ENCODE measurements at places on chromosomes 12 and 14.

GRCh38 chr12:110277530-110278254 lies 3.4 kb upstream of the ATP2A2 start:
- DNase-seq: no peak

DNA sequence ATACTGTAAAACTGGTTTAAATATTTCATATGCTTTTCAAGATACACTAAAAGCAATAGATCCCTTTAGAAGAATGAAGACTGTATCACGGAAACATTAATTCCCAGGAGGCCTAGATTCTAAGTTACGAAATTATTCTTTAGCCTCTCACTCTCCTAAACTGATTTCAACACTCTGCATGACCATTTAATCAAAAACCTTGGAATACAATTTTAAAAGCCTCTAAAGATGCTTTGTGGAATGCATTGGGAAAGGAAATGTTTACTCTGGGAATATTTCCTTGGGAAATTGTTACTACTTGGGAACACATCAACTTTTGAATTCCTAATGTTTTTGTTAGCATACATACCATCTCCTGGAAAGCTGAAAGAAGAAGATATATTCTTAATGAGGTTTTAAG lies 255.7 kb upstream of the FAR2 start:
- DNase-seq: no peak

DNA sequence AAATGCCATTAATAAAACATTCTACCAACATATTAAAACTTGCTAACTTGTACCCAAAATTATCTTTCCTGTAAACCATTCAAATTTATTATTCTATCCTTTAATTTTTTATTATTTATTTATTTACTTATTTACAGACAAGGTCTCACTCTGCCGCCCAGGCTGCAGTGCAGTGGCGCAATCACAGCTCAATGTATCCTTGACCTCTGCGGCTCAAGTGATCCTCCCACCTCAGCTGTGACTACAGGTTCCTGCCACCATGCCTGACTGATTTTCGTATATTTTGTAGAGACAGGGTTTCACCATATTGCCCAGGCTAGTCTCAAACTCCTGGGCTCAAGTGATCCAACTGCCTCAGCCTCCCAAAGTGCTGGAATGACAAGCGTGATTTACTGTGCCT lies 20.4 kb upstream of the LIN7A start:
- no peak for DNase-seq

DNA sequence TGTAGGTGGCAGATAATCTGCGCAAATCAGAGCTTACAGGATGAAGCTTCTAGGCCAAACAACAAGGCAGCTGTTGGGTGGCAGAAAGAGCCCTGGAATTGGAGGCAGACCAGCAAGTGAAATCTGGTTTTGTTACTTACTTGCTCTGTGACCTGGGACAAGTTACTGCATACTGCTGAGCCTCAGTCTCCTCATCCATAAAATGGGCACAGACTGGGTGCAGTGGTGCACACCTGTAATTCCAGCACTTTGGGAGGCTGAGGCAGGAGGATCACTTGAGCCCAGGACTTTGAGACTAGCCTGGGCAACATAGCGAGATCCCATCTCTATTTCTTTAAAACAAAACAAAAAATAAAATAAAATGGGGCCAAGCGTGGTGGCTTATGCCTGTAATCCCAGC lies 31.4 kb upstream of the COX6A1 start:
- DNase-seq: no peak

DNA sequence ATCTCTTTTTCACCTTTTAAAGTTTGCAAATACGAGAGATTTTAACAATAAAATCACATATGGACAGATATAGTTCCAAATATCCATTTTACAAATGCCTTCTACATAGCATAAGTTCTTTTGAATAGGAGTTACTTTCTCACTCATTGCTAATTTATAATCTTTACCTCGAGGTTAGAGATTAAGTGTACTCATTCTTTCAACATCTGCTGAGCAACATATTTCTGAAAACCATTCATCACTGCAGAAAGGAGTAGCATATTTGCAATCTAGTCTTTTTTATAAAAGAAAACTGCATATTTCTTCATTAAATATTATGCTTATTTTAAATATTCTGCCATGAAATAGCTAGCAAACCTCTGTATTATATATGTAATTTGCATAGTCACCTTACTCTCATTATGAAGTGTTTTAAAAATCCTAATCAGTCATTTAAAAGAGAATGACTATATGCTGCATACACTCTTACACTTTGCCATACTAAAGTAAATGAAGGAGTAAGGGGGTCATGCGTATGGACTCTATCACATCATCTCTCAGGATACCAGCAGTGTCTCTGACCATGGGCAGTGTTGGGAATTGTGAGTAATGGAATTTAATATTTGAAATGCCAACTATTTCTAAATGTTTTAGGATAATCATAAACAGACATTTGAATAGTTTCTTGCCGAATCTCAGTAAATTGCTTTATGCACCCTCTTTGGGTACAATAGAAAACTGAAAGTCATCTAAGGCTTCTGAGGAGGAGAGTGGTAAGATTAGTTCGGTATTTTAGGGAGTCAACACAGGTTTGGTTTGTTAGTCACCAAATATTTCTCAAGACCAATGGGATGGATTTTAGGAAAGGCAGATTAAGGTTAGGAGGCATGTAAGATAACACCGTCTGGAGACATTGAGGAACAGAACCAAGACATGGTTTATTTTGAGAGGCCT lies 524.8 kb upstream of the ATP2B1 start:
- DNase-seq: no peak

GRCh38 chr14:93019970-93020369 lies 95.8 kb downstream of the ITPK1 start:
- DNase-seq: no peak

DNA sequence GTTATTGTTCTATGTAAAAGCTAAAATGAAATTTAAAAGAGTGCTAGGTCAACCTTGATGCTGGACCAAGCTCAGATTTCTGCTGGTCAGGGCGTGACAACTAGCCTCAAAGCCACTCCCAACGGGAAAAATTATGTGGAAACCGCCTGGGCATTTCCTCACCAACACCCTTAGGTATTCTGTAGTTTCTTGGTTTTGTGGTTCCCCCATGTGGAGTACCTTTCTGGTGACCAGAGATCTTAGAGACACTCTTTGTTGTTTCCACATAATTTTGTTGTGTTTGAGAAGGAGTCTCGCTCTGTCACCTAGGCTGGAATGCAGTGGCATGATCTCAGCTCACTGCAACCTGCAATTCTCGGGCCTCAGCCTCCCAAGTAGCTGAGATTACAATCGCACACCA lies 119.9 kb downstream of the DENND5B start:
- DNase-seq: no peak

DNA sequence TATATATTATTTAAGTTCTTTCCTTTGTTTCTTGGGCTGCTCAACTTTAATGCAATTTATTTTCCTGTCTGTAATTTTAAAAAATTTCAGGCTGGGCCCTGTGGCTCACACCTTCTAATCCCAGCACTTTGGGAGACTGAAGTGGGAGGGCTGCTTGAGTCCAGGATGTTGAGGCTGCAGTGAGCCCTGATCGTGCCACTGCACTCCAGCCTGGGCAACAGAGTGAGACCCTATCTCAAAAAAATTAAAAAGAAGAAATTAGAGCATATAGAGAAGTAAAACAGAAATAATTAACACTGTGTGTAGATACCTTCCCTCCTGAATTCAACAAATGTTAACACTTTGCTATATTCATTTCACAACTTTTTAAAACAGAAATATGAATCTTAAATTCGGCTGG lies 74.2 kb downstream of the DENND5B start:
- DNase-seq: no peak

GRCh38 chr12:61098031-61098580 lies 1162.1 kb upstream of the USP15 start:
- DNase-seq: no peak

GRCh38 chr12:68097386-68097785 lies 62.2 kb downstream of the IFNG start:
- no peak for DNase-seq

DNA sequence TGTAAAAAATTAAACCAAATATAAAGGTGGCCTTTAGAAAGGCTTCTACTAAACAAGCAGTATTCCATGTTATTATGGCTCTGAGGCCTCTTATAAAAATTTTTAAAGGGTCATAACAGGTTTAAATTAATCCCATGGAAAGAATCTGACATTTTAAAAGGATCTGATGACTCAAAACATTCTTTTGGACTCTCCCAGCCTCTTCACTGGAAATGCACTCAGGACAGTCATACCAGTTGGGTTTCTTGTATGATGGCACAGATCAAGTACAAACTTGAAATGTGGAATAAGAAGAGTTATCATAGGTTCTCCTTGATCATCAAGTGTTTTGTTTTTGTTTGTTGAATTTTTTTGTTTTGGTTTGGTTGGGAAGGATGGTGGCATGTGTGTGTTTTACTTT lies 50.8 kb downstream of the PPP2R5E start:
- no peak for DNase-seq

- no peak for DNase-seq
Measured at GRCh38 chr14:44896275-44897040, 65.3 kb downstream of the KLHL28 start.

- DNase-seq: no peak
Measured at GRCh38 chr12:107277855-107278254, 184.5 kb upstream of the CRY1 start.

DNA sequence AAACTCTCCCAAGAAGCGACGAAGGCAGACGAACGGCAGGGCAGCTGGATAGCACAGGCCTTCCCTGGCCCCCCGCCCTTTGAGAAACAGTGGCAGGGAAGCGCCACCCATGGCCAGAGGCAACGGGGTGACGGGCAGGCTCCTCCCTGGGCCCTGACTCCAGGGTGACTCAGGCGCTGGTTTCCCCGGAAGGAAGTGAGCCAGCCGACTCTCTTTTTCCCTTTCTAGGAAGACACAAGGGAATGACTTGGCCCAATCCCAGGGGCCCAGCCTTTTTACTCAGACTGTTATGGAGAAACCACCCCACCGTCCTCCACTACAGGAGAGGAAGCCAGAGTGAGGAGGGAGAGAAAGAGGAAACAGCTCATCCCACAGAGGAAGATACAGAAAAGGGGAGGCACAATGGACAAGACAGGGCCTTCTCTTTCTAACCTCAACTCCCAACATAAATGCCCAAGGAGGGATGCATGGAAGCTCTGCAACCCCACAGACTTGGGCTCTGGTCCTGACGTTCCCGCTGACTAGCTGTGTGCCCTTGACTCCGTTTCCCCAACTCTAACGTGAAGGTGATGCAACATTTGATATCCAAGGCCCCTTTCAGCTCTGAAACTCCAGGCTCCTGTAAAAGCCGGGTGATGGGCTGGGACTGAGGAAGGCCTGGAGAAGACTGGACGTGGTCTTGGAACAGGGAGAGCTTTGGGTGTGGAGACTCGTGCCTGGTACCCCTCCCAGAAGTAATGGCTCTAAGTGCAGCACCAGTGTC lies 27.9 kb downstream of the ACTN1 start:
- no peak for DNase-seq

GRCh38 chr14:55500219-55500701 lies 59.8 kb upstream of the TBPL2 start:
- no peak for DNase-seq

DNA sequence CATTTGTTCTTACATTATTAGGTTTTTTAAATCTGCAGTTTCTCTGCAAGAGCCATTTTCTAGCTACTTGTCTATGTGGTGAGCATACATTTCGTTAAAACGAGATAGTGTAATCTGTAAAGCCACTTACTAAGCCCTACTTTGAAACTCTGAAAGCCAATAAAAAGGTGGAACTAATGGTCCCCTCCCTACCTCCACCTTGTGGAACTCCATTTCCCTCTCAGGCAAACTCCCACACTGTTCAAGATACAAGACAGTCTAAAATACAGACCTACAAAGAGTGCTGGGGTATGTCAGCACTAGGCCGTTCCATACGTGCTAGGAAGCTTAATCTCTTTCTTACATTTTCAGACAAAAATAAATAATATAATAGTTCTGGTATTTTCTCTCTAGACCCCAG lies 74.1 kb downstream of the DUSP6 start:
- DNase-seq: no peak

GRCh38 chr12:38386205-38386985 lies 69.8 kb downstream of the ALG10B start:
- DNase-seq: no peak

- DNase-seq: no peak
Measured at GRCh38 chr12:51924551-51925319, 17.4 kb downstream of the ACVRL1 start.

- DNase-seq: no peak
Measured at GRCh38 chr12:117370588-117370987, 9.2 kb upstream of the NOS1 start.

DNA sequence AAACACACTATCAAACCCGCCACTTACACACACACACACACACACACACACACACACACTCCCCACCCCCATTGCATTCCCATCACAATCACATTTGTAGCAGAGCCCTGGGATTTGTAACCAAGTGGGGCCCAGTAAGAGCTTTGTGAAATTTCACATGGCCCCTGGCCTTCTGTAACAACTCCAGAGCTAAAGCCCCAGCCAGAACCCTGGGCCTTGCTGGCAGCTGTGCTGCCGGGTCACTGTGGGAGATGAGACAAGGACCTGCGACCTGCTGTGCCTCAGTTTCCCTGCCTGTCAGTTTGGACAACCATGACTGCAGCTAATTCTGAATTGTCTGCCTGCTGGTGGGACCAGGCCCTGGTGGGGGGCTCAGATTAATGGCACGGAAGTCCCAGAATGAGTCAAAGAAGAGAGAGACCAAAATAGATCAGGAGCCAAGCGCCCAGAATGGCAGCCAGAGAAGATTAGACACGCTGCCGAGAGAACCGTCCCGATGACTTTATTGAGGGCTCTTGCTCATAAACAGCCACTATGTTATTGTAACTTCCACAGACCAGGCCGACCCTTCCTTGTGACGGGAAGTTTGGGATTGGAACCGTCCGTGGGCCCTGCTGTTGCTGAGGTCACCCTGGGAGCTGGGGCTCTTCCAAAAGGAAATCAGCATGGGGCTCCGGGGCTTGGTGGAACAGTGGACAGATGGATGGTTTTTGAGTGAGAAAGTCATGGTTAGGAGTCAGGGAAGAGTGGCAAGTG lies 123.1 kb downstream of the ZFP36L1 start:
- no peak for DNase-seq

- no peak for DNase-seq
Measured at GRCh38 chr12:53560912-53561589, 53.8 kb upstream of the NPFF start.

DNA sequence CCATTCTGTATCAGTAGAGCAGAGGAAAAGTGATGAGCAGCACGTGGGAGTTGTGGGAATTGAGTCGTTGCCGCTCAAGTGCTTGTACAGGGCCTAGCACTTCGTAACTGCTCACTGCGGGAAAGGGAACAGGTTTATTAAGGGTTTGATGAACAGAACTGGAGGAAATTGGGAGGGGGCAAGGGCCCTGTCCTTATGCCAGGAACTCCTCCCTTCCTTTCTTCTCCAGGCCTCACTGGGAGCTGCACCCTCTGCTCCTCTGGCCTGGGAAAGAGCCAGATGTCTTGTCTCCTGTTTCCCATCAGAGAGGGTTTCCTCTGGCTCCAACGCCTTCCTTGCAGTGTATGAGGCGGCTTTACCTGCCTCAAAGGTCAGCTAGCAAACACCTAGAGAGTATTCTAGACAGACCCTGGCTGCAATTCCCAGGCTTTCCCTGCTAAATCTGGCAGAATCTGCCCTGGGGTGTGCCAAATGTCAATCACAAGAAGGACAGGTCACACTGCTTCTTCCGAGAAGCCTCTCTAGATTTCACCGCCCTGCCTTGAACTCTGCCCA lies 78.4 kb downstream of the NTF3 start:
- DNase-seq: no peak

GRCh38 chr12:52913431-52913821 lies 8.6 kb upstream of the KRT8 start:
- no peak for DNase-seq
